NCI-H2081 treated with DMSO at 0.1 percent for 48 hours (cell line): ENCODE measurements at places on chromosomes 4 and X.

- no peak for DNase-seq
These were observed 378.5 kb downstream of the FAT4 start for GRCh38 chr4:125693228-125693627.

GRCh38 chr4:145871209-145871608 lies 67.4 kb downstream of the ZNF827 start:
- no peak for DNase-seq

GRCh38 chrX:352582-353314 lies 34.0 kb downstream of the PPP2R3B start:
- no peak for DNase-seq

GRCh38 chr4:87009095-87009648 lies 74.4 kb downstream of the AFF1 start:
- no peak for DNase-seq

DNA sequence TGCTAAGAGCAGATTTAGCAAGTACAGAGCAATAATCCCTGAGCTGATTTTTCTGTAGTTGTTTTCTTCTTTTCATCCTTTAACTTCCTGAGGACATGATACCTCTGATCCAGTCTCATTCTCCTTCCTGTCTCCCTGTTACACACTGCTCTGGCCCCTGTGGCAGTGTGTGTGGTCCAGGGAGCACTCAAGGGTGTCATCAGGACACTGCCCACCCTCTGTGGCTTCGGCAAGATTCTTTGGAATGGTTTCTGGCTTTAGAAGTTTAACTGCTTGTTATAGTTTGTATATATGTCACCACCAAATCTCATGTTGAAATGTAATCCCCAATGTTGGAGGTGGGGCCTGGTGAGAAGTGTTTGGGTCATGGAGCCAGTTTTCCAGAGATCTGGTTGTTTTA lies 637.3 kb downstream of the BCOR start:
- DNase-seq: no peak

- DNase-seq: no peak
These were observed 106.2 kb downstream of the LNX1 start for GRCh38 chr4:53484911-53485657.

- DNase-seq: no peak
These were observed 419.9 kb downstream of the SPRY1 start for GRCh38 chr4:123816462-123816861.

DNA sequence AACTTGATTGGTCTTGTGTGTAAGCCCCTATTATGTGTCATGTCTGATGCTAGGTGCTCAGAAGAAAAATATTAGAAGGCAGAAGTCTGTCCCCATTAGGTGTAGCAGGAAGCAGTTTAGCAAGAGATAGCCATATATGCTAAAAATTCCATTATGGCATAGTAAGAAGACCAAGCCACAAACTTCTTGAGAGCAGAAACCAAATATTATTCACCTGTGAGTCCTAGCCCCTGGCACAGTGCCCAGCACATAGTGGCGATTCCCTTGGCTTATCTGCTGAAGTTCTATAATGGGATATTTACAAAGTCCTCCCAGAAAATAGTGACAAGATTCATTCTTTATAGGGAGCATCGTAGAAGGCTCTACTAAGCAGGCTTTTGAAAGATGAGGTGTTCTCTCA lies 174.4 kb downstream of the RAB28 start:
- no peak for DNase-seq
